ENCODE measurements at places on chromosomes 5 and 9.

GRCh38 chr9:14868772-14869583 is 41.2 kb downstream of the FREM1 start:
- DNase-seq: no peak

- no peak for DNase-seq
Observed at GRCh38 chr5:89756955-89757354, 652.6 kb downstream of the CETN3 start.

DNA sequence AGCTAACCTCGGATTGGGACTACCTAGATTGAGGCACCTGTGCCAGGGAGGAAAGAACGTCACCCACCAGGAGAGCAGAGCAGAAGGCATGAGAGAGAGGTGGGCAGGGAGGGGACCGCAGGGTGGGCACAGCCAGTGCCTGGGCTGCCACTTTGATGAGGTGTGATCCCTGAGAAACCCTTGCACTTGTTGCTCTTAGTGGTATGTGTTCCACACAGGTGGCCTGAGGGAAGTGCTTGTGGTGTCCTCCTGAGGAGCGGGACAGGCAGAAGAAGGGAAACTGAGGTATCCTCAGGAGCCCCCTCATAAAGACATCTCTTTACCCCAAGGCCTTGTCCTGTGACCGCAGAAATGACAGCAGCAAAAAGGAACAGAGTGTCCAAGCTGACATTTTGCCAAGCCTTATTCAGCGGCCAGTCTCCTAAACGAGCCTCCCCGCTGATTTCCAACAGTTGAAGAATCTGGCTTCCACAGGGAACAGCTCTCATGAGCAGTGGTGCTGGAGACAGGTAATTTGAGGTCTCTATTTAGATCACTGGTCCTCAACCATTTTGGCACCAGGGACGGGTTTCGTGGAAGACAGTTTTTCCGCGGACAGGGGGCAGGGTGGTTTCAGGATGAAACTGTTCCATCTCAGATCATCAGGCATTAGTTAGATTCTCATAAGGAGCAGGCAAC is 82.4 kb downstream of the FOXD1 start:
- no peak for DNase-seq

GRCh38 chr5:178831049-178831448 is 28.7 kb upstream of the ZNF354B start:
- no peak for DNase-seq

- no peak for DNase-seq
Observed at GRCh38 chr5:168798065-168799023, 219.2 kb upstream of the PANK3 start.

- DNase-seq: no peak
Observed at GRCh38 chr9:120545701-120546550, 34.0 kb downstream of the CDK5RAP2 start.

DNA sequence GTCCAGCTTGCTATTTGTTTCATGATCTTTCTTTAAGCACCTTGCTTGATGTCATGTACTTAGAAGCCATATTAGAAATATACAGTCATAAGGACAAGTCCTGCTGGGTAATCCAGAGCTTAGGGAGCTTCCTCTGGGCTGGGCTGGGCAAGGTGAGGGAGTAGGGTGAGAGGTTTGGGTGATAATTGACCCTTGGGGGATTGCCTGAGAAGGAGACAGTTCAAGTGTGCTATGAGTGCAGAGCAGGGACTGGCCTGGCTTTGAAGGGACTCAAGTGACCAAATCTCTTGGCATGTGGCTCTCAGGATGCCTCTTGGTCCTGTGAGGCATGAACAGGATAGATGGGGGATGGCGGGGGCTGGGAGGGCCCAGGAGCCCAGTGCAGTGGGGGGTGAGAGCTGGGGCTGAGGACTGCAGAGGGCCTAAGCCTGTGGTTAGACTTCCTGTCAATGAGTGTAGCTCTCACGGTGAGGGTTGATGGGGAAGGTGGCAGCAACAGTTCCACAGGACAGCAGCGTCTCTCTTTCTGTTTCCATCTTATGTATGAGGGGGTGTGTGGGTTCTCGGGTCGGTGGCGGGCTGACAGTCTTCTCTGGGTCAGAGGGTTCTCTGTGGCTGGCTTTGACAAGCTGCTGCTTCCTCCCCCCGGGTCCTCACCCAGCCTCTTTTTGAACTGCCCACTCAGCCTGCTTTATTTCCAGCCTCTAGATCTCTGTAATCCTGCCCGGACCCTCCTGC is 53.5 kb downstream of the RGS3 start:
- no peak for DNase-seq

DNA sequence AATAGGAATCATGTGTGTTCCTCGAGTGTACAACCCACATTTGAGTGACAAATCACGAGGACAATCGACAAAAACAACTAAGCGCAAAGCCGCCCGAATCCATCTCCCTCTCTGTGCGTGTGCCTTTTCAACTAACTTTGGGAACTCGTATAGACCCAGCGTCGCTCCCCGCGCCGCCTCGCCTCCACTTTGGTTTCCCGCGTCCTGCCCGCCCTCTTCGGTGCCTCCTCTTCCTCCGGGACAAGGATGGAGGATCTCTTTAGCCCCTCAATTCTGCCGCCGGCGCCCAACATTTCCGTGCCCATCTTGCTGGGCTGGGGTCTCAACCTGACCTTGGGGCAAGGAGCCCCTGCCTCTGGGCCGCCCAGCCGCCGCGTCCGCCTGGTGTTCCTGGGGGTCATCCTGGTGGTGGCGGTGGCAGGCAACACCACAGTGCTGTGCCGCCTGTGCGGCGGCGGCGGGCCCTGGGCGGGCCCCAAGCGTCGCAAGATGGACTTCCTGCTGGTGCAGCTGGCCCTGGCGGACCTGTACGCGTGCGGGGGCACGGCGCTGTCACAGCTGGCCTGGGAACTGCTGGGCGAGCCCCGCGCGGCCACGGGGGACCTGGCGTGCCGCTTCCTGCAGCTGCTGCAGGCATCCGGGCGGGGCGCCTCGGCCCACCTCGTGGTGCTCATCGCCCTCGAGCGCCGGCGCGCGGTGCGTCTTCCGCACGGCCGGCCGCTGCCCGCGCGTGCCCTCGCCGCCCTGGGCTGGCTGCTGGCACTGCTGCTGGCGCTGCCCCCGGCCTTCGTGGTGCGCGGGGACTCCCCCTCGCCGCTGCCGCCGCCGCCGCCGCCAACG is at the start of gene GPR150:
Gene GPR150, plus strand, starts transcription at position 58 of the 840 bp plus-strand sequence. Its CDS starts 189 bp downstream, at position 247.
- no peak for DNase-seq

- no peak for DNase-seq
Observed at GRCh38 chr5:173028811-173029327, 27.3 kb upstream of the CREBRF start.

DNA sequence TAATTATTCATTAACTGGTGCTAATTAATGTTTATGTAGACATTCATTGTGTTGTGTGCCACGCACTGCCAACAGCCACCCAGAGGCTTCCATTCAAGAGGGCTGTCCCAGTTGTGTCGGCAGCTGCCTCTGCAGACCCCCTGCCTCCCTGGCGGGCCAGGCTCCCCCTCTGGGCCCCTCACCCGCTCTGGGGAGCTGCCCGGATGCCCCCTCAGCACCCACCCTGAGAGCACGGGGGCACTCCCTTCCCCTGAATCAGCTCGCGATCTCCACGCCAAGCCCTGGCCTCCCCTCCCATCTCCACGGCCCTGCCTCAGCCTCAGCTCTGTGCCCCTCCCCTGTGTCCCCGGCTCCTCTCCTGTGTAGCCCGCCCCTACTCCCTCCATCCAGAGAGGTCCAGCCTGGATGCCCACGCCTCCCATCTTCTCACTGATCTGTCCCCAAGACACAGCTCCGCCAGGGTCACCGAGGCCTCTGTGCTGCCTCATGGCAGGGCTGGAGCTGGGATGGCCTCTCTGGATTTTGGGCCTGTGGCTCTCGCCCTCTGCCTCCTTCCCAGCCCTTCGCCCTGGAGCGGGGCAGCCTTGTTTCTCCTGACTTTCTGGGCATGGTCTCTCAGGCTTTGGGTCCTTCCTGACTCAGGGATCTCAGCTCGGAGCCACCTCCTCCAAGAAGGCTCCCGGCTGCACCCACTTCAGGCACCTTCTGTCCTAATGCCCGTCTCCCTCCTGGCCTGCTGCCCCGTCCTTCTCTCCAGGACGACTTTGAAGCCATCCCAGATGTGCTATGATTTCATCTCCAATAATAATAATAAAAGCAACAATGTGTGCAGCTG is 16.0 kb upstream of the SLC9A3 start:
- no peak for DNase-seq

GRCh38 chr5:61638476-61638875 is 306.4 kb downstream of the ZSWIM6 start:
- DNase-seq: no peak

DNA sequence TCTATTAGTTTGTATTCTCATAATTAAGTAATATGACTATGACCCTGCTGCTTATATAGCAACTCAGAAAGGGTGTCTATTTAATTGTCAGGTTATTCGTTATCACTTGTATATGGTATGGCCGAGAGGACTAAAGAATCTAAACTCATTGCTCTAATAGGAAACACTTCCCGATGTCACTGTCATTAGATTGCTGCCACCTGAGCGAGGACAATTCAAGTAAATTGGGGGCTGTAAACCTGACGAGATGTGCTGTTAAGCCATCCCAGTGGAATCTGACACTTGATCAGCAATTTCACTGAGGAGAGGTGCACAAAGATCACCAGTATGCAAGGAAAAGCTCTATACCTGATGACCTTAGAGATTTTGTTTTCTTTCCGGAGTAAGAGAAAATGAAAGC is 1319.3 kb downstream of the MAT2B start:
- no peak for DNase-seq

DNA sequence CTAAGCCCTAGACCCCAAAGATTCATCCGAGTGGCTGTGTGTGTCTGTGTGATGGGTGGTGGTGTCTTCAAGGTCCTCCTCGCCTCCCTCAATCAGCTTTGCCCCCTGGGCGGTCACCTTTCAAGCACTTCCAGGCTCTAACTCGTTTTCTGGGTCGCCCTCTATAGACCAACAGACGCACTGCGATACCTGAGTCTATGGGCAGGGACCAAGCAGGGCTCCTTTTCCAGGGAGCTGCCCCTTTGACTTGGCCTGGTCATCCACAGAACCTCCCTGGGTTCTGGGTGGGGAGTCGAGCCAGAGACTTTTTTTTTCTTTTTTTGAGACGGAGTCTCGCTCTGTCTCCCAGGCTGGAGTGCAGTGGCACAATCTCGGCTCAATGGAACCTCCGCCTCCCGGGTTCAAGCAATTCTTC is 1.1 kb downstream of the SLC27A4 start:
- peak; percentile 52 for DNase-seq

GRCh38 chr9:90107726-90108655 is 503.2 kb downstream of the GADD45G start:
- no peak for DNase-seq

DNA sequence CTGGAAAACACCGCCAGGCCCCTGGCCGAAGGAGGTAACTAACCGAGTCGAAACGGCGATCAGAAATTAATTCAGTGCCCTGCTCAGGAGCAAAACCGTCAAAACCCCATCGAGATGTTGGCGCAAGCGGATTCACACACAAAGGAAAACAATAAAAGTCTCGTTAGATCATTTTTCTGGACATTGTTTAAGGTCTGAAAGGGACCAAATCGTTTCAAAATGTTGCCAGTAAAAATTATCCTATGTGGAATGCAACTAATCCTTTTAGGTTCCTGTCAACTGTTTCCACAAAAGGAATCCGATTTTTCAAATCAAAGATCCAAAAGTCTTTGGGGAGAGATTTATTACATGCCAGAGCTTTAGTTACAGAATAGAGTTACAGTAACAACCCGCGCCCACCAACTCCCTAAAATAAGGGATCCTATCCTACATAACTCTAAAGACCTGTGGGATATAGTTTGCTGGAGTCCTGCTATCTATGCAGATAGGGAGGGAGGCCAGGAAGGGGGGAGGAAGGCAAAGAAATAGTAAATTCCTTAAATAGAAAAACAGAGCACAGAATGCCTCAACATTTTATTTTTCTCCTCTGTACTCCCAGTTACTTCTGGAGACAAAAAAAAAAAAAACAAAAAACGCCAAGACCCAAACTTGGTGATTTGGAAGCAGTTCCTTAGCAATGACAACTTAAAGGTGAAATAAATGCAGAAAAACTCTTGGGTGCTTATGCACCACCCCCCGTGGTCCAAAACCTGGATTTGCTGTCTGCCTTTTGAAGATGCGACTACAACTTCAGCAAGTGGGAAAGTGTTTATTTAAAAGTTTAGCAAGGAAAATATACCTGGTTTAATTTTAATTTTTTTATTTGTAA is 10.6 kb downstream of the FOXD1 start:
- no peak for DNase-seq

Measured in NCI-H1930 (cell line).